ENCODE measurements at places on chromosomes 16 and 17.

- no peak for DNase-seq
Observed at GRCh38 chr17:28398280-28398981, 7.6 kb downstream of the SLC46A1 start.

DNA sequence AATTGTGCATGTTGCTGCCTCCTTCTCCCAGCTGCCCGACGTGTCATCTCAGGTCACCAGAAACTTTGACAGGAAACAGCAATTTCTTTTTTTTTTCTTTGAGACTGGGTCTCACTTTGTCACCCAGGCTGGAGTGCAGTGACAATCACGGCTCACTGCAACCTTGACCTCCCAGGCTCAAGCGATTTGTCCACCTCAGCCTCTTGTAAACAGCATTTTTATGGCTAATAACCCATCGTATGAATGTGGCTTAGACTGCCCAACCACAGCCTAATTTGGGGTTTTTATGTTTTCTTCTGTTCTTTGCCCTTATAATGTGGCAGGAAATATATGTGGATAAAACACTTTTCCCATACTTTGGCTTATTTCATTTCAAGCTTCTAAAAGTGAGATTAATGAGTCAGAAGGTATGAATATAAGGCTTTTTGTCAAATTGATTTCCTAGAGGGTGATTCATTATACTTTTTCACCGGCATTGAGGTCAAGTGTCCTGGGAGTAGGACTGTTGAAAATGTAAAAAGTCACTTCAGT, 31.0 kb upstream of the SLC5A10 start:
- DNase-seq, result no peak

DNA sequence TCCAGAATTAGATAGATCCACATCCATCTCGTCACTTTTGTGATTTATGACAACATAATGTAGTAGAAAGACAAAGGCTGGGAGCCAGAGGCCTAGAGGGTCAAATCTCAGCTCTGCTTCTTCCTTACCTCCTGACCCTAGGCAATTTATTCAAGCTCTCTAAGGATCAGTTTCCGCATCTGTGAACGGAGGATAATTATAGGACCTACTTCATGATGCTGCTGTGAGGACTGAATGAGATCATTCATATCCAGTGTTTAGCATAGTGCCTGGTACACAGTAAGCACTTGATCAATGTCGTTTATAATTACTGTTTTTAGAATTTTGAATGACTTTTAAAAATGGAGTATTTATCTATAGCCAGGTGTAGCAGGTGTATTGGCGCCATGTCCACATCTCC, 128.4 kb downstream of the SHISA9 start:
- DNase-seq, result no peak

GRCh38 chr17:36940313-36941264, 3.3 kb downstream of the LHX1 start:
- DNase-seq, result no peak

DNA sequence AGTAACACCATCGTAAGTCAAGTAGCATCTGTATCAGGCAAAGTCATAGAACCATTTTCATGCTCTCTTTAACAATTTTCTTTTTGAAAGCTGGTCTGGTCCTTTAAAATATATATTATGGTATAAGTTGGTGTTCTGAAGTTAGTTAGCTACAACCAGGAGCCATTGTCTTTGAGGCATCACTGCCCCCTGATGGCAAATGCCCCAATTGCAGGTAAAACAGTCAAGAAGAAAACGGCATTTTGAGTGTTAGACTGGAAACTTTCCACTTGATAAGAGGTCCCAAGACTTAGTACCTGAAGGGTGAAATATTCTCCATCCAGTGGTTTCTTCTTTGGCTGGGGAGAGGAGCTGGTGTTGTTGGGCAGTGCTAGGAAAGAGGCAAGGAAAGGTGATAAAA, 14.1 kb downstream of the TP53 start:
- DNase-seq, result no peak

GRCh38 chr17:35790841-35791240, 4.6 kb downstream of the MMP28 start:
- no peak for DNase-seq

DNA sequence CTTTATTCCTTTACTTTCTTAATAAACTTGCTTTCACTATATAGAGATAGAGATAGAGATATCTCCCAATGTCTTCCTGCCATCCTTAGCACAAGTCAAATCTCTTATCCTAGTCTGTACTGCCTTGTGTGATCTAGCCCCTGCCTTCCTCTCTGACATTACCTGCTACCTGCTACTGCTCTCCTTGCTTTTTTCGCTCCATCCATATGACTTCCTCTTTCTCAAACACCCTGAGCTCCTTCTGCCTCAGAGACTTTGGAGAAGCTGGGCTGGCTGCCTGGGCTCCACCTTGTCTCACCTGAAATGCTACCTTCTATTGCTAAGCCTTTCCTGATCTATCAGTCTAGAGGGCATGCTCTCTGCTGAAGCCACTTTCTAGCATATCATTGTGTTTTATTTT, 24.7 kb upstream of the WSB1 start:
- no peak for DNase-seq

GRCh38 chr16:83609178-83609577, 198.6 kb upstream of the HSBP1 start:
- DNase-seq, result no peak

DNA sequence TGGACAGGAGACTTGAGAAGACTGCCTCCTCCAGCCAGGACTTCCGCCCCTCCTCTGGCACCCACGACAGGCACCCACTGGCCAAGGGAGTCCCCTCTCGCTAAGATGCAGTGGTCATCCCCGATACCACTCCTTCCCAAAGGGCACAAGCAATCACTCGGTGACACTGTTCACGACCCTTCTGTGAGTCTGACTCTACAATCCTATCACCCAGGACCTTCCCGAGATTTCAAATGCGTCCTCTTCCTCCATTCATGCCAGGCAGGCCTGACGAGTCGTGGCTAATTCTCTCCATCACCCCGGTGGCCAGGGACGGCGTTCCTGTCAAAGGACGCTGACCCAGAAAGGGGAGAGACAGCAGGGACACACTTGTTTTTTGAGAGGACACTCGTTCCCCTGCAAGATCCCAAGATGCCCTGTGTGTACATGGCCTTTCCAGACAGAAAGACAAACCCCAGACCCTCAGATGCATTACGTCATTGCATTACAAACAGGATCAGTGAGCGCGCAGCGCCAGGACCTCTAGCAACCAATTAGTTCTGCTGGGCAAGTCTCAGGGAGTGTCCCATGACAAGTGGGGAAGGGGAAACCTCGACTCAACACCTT, 12.2 kb downstream of the FBXO31 start:
- no peak for DNase-seq

GRCh38 chr17:39898088-39898487, 20.3 kb downstream of the GSDMB start:
- DNase-seq, result no peak

DNA sequence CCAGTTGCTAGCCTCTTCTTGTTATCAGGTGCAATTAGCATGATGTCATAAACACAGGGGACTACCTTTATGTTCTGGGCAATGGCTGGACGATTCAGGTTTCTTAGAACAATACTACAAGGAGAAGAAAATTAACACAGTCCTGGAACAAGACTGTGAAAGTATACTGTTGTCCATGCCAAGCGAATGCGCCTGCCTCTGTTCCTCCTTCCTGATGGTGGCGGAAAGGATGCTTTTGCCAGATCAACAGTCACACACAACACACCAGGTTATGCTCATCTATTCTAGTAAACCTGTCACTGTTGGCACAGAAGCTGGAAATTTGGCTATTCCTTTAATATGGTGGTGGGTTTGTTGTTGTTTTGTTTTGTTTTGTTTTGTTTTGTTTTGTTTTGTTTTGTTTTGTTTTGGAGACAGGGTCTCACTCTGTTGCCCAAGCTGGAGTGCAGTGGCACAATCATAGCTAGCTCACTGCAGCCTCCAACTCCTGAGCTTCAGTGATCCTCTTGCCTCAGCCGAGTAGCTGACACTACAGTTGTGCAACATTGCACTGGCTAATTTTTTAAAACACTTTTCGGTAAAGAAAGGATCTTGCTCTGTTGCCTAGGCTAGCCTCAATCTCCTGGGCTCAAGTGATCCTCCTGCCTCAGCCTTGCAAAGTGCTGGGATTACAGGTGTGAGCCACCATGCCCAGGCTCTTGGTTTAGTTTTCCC, 3.1 kb upstream of the CD300LD start:
- no peak for DNase-seq

- no peak for DNase-seq
Observed at GRCh38 chr16:3988824-3989223, 108.3 kb upstream of the CREBBP start.

DNA sequence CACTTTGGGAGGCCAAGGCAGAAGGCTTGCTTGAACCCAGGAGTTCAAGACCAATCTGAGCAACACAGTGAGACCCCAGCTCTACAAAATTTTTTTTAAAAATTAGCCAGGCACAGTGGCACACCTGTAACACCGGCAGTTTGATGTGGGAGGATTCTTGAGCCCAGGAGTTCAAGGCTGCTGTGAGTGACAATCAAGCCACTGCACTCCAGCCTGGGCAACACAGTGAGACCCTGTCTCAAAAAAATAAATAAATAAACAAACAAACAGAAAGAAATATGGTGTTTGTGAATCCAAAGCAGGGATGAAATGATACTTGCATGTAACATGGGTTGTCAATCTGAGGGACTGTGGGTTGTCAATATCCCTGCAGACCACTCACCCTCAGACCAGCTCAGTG, 16.6 kb downstream of the FBXO31 start:
- no peak for DNase-seq

DNA sequence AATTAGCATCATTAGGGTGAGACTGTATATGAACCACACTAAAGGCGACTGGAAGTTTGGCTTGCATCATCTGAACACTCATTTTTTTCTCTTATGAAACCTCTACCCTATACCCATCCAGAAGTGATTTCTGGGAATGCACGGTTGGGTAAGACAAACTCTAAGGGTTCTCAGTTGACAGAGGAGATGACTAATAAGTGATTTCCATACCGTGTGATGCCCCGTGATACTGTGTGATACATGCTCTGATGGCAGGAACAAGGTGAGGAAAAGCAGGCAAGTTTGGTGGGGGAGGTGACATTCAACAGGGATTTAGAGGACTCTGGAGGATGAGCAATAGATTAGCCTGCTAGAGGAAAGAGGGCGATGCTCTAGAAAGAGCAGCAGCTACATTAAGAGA, 156.4 kb upstream of the CCL2 start:
- DNase-seq, result no peak

- no peak for DNase-seq
Observed at GRCh38 chr17:58091024-58091567, 7.9 kb downstream of the DYNLL2 start.

- no peak for DNase-seq
Observed at GRCh38 chr16:58148526-58148925, 19.3 kb upstream of the CFAP20 start.

- no peak for DNase-seq
Observed at GRCh38 chr17:65442250-65442649, 119.2 kb downstream of the AXIN2 start.

GRCh38 chr17:80778716-80779115, 212.9 kb upstream of the CHMP6 start:
- DNase-seq, result no peak

DNA sequence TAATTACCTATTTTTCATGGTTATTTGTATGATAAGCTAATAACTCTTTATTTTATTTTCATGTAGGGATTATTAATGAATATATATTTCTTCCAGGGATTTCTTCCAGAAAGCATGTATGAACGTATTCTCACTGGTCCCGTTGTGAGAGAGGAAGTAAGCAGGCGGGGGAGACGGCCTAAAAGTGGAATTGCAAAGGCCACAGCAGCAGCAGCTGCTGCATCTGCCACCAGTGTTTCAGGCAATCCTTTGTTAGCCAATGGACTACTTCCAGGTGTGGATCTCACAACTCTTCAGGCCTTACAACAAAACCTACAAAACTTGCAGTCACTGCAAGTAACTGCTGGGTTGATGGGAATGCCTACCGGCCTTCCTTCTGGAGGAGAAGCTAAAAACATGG, 110.3 kb upstream of the RBL2 start:
- DNase-seq, result no peak

DNA sequence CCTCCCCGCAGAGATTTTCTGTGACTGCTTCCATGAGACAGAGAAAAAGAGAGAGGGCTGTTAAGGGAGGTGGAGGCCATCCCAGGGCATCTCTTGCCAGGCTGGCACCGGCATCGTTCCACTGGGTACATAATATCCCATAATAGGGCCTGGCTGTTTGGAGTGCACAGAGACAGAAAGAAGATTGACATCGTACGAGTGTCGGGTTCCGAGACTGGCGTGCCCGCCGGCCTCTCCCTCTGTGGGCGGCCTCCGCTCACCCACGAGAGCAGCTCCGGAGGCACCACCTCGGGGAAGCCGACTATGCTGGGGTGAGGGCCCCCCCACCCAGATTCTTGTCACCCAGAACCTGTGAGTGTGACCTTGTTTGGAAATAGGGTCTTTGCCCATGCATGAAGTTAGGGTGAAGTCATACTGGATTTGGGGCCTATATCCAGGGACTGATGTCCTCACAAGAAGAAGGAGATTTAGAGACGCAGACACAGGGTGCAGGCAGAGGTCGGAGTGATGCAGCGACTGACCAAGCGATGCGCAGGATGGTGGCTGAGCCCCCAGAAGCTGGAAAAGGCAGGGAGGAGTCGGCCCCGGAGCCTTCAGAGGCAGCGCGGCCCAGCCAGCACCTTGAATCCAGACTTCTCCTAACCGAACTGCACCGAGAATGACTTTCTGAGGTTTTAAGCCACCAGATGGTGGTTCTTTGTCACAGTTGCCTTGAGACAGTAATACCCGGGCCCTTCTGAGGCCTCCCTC, 101.8 kb upstream of the CIBAR2 start:
- no peak for DNase-seq

GRCh38 chr17:2055292-2056205, 646 bp downstream of the HIC1 start:
- DNase-seq, result no peak

DNA sequence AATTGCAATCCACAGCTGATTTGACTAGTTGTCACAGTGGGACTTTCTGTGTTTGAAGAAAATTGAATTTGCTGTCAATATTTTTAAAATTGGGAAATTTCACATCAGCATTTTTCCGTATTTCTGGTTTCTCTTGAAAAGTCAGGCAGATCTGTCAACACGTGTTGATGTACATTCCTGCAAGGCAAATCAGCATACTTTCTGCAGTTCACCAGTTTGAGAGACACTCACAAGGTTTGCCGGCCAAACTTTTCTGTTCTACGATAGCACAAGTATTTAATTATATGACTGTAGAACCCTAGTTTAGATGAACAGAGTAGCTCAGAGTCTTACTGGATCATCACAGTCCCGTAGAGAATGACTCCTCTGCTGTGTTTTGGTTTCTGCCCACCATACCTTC, 102.0 kb downstream of the ADAMTS18 start:
- DNase-seq, result no peak

DNA sequence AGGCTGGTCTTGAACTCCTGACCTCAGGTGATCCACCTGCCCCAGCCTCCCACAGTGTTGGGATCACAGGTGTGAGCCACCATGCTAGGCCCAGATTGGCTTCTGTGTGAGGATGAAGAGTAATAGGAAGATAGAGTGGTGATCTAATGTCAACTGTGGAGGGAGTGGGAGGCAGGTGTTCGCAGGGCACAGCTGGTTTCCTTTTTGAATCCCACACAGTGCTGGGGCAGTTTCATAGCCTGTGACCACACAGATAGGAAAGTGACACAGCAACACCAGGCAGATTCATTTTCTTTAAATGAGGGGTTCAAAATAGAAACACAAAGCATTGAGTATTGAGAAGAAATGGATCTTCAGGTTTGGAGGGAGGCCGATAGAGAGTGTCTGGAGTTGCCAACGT, 540.3 kb downstream of the WWOX start:
- no peak for DNase-seq
